ENCODE measurements at places on chromosomes 6 and 20.

DNA sequence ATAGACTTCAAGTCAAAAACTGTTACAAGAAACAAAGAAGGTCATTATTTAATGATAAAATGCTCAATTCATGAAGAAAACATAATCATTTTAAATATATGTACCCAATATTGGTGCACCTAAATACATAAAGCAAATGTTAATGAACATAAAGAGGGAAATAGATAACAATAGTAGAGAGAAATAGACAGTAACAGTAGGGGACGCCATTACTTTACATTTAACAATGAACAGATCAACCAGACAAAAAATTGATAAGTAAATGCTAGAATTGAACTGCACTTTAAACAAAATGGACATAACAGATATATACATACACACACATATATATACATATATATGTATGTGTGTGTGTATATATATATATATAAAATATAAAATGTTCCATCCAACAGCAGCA, 37.4 kb downstream of the IL22RA2 start:
- DNase-seq: no peak

DNA sequence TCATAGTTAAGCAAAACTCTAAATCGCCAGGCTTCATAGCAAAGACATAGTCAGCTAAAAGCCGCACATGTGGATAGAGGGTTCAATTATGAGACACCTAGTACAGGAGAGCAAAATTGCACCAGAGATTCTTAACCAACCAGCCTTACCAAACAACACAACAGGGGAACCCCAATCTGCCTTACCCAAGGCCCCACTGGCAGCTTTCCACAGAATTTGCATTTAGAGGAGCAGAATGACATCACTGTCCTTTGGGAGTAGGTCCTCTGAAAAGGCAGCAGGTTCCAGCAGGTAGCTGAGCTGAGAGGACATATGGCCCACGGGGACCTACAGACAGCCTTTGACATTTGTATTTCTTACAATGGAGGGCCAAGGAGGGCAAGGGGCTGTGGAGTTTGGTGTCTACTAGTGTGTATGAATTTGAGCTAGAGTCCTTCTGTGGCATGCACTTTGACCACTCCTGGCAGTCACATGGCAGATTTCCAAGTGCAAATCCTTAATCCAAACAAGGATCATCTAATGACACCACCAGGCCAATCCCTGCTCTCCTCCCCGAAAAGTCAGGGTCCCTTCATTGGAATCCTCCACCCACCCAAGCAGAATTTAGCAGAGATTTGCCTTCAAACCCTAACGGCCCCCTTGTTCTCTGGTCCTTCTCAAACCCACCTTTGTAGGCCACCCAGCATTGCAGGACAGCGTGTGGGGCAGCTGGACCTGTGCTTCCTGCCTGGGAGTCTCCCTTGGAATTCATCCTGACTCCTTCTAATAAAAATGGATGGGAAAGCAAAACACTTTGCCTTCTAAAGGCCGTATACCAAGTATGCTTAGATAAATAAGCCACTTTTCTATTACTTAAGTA, 171.2 kb upstream of the SUPT3H start:
- no peak for DNase-seq

GRCh38 chr6:53020005-53020744, 25.1 kb upstream of the GSTA4 start:
- DNase-seq: no peak

- DNase-seq: no peak
Measured at GRCh38 chr6:34516391-34517324, 39.5 kb downstream of the SPDEF start.

DNA sequence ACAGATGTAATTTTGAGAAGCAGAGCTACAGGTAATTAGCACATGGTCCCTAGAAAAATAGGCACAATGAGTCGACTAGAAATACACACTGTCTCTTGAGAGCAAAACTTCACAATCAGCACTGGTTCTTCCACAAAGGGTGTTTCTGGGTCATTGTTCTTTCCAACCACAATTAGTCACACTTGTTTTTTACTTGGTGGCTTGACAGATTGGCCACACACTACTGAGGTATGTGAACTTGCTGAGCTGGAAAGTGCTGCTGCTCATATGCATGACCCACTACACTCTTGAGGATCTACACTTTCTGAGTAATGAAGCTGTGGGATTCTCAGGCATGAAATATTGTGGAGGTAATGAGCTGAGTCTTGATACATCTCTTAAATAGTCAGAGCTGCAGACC, 347.7 kb downstream of the BCKDHB start:
- no peak for DNase-seq

DNA sequence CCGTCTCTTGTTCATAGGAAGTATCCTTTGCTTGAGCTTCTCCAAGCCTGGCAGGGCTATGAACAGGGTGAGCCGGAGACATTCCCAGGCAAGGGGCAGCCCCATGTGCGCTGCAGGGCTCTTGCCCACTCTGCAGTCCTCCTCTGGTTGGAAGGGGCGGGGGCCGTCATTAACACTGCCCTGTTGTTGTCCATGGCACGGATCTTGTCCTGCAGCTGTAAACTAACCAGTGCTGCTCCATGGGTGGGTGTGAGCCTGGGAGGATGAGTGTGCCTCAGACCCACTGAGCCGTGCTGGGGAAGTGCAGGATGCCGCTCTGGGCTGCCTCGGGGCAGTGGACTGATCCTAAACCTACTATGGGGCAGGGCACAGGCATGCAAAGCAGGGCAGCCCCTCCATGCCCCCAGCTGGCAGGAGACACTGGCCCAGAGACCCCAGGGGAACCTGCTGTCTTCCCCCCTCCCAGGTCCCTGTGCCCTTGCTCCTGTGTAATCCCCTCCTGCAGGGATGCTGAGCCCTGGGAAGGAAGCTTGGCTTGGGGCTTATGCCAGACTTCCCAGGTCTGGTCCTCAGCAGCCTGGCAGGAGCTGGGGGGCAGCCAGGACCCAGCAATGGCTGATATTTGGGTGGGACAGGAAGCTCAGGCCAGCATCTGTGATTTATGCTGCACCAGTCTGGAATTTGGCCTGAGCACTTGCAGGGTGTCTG, 8.5 kb downstream of the EBF4 start:
- DNase-seq: no peak

DNA sequence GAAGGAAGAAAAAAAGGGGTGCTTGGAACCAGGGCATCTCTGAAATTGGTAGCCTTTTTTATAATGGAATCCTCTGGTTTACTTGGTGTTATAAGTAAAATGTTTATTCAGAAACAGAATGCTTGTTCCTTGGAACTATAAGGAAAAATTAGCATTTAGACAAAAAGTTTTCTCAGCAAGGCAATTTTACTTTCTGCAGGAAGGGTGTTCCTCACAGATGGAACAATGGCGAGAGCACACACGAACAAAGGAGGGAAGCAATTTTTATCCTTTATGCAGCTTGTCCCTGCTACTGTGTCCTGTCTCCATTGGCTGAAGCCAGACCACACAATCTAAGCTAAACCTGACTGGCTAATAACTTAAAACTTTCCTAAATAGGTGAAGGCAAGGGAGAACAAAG, 22.7 kb upstream of the FANCE start:
- DNase-seq: no peak

Data from occipital lobe (tissue), 3 donors.